KBM-7 (cell line): ENCODE measurements at places on chromosomes 5 and 9.

- DNase-seq, result no peak
These were observed 122.4 kb upstream of the FGF10 start for GRCh38 chr5:44511596-44511995.

DNA sequence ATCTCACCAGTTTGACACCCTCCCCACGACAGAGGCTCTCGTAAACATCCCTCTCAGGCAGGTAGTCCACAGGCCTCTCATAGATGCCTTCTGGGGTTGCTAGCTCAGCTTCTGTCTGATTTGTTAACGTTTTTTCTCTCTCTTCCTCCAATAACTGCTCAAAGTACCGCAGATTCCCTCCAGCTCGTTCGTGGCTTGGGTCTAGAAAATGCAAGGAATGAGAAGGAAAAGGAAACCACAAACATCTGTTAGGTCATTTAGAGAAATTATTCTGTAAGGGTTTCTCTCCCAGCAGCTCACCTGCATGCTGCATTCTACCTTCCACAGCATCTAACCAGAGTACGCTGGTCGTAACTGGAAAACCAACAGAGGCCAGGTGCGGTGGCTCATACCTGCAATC lies 18.5 kb downstream of the P4HA2 start:
- peak; percentile 13 for DNase-seq

DNA sequence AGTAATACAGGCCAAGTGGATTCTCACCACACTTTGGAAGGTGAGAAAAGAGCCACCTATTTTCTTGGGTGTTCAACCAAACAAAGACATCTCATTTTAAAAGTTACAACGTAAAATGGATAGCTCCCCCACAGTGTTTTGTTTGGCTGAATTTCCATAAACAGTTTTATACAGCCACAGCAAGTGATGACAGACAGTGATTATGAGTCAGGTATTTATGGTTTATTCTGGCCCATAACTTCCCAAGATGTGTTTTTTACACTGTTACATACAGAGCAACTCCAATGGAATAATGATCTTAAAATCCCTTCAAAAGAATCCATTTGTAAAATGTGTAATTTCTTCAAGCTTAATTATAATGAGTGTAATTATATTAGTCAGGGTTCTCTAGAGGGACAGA lies 421.3 kb downstream of the TLE1 start:
- no peak for DNase-seq

DNA sequence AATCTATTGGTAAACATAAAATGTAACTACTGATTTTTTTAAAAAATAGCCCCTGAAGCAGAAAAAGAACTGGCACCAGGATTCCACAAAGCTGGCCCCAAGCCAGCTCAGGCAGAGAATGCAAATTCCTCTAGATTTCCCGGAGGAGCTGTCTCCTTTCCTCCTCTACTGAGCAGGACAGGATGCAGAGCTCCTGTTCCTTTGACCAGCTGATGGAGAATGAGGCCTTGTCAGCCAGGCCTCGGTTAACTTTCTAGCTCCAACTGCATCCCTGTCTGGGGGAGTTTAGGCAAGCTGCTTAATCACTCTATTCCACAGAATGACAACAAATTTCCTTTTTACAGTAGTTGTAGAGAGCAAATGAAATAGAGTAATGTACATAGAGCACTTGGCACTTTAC lies 155.5 kb downstream of the GNAQ start:
- DNase-seq, result no peak

DNA sequence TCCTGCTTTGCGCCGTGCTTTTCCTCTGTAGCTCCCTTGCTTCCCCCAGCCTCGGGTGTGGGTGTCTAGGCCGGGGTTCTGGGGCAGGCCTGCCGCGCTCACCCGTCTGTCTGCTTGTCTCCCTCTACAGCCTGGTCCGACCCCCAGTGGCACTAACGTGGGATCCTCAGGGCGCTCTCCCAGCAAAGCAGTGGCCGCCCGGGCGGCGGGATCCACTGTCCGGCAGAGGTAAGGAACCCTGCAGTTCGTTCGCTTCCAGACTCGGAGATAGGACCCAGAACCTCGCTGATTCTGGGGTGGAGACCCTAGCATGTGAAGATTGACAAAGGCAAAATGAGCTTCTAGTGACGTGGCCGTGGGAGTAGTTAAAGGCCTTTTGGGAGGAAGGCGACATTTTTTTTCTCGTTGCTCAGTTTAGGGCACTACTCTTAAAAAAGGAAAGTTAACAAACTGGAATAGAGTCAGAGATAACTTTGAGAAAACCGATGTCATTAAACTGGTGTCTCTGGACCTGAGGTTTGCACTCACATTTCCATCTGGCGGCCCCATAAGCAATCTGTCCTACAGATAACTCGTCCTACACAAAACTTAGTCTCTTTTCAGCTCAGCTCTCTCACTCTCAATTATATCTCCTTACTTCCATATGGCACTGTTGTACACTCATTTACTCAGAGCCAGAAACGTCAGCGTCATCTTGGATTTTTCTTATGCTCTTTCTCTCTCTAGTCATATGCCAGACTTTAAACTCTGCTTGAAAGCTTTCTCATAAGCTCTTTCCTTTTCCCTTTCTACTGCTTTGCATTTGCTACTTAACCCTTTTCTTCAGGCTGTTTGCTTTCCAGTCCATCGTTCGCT lies 561 bp downstream of the SEC61B start:
- no peak for DNase-seq

GRCh38 chr5:181203093-181203711 lies 1.8 kb downstream of the TRIM7 start:
- DNase-seq, result peak; percentile 24

- DNase-seq, result no peak
These were observed 13.8 kb downstream of the ICE1 start for GRCh38 chr5:5436203-5436760.

DNA sequence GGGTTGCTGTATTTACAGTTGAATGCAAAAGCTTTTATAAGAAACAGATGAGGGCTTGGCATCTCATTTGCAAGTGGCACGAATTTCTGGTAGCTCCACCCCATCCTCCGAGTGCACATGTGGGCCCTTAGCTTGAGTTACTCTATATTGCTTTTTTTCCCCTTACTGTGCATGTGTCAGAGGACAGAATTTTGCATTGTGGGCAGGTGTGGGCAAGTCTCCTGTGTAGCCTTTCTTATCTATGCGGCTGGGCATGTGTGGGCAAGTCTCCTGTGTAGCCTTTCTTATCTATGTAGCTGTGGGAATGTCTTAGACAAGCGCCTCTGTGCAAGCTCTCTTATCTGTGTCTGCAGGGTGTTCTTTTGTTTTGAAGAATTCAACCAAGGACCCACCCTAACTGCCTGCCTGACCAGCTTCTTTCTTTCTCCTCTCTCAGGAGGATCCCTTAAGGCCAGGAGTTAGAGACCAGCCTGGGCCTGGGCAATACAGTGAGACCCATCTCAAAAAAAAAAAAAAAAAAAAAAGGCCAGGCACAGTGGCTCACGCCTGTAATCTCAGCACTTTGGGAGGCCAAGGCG lies 34.1 kb upstream of the SIL1 start:
- DNase-seq, result peak; percentile 72

GRCh38 chr5:17436761-17437221 lies 61.2 kb upstream of the TAF11L2 start:
- peak; percentile 78 for DNase-seq

- no peak for DNase-seq
These were observed 279.6 kb upstream of the FTMT start for GRCh38 chr5:121572061-121572460.

DNA sequence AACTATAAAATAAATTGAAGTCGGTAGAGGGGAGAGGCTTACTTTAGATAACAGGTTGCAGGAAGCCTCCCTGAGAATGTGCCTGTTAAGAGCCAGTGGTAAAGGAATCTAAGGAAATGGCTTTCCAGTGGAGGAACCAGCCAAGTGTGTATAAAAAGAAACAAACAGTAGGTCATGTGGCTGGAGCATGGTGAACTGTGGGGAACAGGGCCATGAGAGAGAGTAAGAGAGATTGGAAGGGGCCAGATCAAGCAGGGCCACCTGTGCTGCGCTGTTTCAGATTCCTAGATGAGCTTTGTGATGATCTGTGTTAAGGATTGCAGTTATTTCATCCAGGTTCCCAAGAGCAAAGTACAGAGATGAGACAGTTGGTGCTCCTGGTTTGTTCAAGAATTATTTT lies 152.7 kb upstream of the SGCD start:
- no peak for DNase-seq

GRCh38 chr5:167923396-167923795 lies 368.0 kb upstream of the WWC1 start:
- DNase-seq, result no peak
